Urothelium cell line (cell line): ENCODE measurements at places on chromosomes 5 and 9.

DNA sequence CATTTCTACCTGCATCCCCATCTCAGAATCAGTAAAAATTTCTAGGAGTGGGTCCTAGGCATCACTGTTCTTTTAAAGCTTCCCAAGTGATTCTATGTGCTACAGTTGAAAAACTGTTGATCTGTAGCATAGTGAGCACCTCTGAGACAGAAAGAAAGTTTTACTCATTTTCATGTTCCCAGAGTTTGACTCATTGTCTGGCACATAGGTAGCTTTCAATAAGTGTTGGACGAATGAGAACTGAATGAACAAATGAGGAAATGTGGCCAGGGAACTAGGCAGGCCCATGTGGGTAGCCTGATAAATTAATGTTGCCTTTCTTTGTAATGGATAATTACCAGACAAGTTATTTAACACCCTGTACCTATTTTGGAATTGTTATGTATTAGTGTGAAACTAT is 33.8 kb downstream of the RNF180 start:
- DNase-seq: no peak

GRCh38 chr9:75069171-75069570 is 18.8 kb downstream of the NMRK1 start:
- no peak for DNase-seq

DNA sequence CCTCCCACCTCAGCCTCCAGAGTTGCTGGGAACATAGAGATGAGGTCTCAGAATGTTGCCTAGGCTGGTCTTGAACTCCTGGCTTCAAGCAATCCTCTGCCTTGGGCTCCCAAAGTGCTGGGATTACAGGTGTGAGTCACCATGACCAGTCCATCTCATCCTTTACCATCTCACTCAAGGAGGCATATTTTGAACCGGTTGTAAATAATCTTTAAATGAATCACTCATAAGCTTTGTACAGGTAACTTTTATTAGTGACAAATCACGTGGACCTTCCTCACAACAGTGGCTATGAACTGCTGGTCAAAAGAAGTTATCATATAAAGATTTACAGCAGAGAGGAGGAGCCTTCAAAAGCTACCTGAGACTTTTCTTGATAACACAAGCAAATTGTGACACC is 70.7 kb downstream of the RFK start:
- peak; percentile 25 for DNase-seq

GRCh38 chr5:95177456-95177855 is 107.4 kb downstream of the MCTP1 start:
- DNase-seq: peak; percentile 4

DNA sequence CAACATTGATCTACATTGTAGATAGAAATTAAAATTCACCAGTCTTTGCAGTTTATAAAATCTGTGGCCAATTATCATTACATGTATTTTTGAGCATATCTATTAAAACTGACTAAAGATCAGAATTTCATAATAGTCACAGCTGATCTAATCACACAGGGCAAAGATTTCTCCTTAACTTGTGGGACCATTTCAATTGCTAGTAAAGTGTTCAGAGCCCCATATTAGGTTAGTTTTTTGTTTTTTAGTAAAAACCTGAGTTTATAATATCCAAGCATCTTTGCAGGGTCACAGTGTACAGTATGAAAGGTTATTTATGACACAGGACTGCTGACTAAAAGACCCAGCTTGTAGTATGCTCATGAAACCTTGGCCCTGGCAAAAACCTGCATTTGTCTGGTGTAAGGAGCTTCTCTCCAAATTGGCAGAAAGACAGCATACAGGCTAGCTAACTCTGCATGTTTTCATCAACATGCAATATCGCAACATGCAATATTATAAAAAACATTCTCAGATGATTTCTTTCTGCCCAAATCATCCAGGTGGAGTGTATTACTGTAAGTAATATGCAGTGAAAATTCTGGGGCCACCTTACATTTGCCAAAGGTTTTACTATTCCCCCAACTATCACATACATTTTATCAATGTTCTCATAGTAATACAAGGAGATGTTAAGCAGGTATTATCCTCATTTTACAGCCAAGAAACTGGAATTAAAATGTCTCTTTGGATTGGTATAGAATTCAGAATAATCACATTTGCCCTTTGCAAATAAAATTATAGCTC is 37.7 kb upstream of the ALDH1A1 start:
- no peak for DNase-seq

- no peak for DNase-seq
These were observed 311.7 kb downstream of the HTR1A start for GRCh38 chr5:63650581-63650980.

- DNase-seq: no peak
These were observed 75.3 kb upstream of the OLFM1 start for GRCh38 chr9:135012166-135012565.

GRCh38 chr9:80233906-80234305 is 662.1 kb downstream of the TLE4 start:
- DNase-seq: no peak

GRCh38 chr5:54362992-54363625 is 52.7 kb upstream of the ARL15 start:
- DNase-seq: no peak

GRCh38 chr5:156331181-156331580 is 4.2 kb downstream of the SGCD start:
- no peak for DNase-seq

GRCh38 chr9:81827616-81828296 is 100.5 kb upstream of the SPATA31D4 start:
- no peak for DNase-seq

DNA sequence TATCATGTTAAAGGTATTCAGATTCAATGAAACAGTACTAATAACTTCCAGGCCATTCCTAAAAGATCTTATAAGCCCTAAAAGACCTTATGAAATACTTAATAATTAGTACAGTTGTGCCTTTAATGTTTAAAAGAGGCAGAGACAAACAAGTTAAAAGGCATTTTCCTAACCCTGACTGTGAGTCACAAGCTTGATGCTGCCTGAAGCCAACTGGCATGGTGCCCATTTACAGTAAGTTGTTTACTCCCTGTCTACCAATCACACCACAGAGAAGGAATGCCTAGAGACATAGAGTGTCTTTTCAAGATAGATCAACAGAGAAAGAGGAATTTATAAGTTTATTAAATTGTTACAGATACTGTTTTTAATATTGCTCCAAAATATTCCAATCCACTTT is 47.8 kb downstream of the NR3C1 start:
- peak; percentile 72 for DNase-seq

- DNase-seq: no peak
These were observed 263.0 kb downstream of the PDZD2 start for GRCh38 chr5:31901807-31902530.

DNA sequence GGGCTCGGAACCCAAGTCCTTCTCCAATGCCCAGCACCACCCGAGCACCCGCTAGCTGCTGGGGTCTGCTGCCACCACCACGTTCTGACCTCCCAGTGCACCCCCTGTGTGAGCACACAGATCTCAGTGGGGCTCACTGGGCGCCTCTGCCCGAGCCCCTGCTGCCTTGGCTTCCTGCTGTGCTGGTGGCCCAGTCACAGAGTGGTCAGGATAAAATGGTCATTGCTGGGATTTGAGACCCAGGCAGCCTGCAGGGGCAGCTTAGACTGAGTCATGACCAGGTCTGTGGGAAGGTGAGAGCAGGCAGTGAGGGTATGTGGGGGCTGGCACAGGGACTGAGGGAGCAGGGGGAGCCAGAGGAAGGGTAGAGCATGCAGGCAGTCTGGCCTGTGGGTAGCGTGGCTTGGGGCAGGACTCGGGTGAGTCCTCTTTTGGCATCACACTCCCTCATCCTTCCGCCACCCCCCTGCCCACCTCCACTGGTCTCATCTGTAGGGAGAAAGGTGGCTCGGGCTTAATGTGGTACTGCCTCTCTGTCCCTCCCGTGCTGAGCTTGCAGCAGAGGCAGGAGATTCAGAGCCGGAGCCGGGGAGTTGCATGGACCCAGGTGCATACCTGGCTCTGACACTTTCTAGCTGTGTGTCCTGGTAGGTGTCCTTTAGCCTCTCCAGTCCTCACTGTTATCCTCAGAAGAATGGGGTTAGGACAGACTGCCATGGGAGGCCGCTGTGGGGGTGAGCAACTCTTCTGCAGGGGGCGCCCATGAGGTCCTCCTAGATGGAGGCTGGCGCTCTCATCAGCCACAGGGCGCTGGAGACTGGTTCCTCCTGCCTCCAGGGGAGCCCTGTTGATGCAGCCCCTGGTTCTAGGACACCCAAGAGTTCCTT is 32.1 kb downstream of the USP20 start:
- DNase-seq: no peak

DNA sequence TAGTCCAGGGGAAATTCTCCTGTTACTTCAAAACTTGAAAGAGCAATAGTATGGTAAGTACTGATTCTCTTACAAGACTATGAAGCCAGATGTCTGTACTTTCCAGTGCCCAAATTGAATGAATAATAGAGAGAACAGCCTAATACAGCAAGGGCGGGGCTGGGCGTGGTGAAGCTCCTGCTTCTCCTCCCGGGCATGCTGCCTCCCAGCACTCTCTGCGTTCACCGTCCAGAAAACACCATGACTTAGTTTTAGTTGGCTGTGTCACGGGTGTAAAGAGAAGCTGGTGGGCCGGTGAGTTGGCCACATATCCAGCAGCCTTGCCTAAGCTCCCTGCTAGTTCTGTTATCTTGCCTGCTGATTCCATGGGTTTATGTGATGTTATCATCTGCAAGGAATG is 40.7 kb upstream of the ADAMTS2 start:
- DNase-seq: no peak

DNA sequence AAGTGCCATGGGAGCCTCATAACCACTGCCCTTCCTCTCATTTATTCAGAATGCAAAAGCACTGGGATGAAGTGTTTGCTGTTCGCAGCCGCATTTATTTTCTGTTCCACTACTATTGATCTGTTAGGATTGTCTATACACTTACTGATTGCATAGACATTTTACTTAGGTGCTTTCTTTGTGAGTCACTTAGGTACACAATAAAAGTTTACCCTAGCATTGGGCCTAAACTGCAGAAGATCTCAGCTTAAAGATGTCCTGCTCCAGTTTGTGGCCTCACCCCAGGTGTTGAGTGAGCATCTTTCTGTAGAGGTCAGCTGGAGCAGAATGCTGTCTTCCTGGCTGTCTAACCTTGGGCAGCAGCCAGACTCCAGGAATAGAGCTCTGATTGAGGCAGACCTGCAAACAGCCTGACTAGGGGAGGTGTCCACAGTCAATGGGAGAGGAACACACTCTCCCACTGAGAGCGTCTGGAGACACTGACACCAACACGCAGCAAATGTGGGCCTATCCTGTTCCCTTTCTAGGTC is 54.0 kb downstream of the GPR21 start:
- no peak for DNase-seq

GRCh38 chr5:43042626-43043399 is 2.7 kb upstream of the ANXA2R start:
- no peak for DNase-seq

DNA sequence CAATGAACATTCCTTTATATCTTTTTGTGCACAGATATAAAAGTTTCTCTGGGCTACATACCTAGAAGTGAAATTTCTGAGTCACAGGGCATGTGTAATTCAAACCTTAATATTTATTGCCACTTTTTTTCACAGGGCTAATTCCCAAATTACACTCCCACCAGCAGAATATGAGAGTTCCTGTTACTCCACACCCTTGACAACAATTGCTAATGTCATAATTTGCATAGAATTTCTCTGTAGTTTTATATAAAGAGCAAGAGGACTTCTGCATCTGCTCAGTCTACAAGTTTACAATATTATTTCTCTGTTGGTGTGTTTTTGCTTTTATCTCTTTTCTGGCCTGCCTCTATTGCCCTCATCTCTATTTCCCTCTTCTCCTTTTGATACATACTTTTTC is 518.5 kb downstream of the ZNF608 start:
- no peak for DNase-seq

DNA sequence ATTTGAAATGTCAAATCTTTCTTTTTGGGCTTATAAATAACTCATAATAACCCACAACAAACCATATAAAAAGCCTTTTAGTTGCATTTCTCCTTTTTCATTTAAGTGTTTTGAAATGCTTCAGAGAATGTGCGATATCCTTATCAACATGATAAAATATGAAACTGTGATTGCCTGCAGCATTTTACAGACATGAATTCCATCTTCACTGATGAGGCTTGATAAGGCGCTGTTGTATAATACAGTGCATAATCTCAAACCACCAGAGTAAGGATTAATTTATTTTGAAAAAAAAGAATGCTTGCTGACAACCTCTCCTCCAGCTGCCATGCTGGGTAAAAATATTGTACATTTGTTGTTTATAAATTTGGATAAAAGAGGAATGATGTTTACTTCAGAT is 216.8 kb downstream of the PBX3 start:
- DNase-seq: no peak

DNA sequence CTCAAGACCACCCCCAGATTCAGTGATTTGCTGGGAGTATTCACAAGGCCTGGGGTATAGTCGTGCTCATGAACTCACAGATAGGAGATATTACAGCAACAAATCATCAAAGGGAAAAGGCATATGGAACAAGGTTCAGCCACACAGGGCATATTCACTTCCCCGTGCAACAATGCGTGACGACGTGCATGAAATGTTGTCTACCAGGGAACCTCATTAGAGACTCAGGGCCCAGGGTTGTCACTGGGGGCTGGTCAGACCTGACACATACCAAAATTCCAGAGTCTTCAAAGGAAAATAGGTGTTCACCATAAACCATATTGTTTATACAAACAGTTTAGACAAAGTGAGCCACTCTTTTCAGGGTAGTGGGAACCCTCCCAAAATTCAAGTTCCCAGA is 212.4 kb downstream of the RFK start:
- no peak for DNase-seq

GRCh38 chr5:138819081-138819480 is 56.1 kb downstream of the LRRTM2 start:
- no peak for DNase-seq

GRCh38 chr9:133429641-133430161 is 7.5 kb downstream of the ADAMTS13 start:
- peak; percentile 46 for DNase-seq

- DNase-seq: no peak
These were observed 99.5 kb downstream of the PAX5 start for GRCh38 chr9:36934478-36935065.

DNA sequence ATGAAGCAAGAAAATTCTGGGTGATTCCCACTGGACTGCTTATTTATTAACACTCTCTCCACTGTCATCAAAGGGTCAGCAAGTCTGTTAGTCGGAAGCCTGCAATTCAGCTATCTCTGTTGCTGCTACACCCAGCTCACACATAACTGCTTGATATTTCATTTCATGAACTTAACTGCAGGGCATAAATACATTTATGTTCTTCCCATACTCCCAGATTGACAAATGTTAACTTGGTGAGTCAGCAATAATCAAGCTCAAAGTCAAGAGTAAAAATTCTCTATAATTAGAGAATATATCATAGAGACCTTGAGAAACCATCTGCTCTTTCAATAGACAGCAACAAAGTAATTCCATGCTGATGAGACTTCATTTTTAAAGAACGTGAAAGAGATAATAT is 198.8 kb downstream of the ADAMTS12 start:
- no peak for DNase-seq

DNA sequence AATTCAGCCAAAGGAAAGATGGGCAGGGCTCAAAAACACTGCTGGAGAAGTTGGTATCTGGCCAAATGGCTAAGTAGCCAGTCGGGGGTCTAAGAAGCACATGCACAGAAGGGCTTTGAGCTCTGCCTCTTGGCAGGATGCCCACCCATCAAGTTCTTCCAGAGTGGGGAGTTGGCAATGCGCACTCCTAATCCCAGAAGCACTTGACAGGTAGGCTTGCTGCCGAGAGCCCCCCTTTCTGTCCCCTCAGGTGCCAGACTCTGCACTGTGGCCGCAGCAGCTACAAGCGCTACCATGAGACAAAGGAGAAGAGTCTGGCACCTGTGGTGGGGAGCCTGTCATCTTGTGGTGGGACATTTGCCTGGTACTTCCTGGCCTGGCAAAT is 252.9 kb upstream of the SLC24A2 start:
- DNase-seq: no peak

- DNase-seq: peak; percentile 73
These were observed 38.9 kb downstream of the CDH6 start for GRCh38 chr5:31232273-31232888.
